ENCODE measurements at places on chromosomes 12 and 14.
A peak's percentile ranks its signal among the peaks of the same experiment; 100 is the strongest.

GRCh38 chr12:122064780-122065588 lies 13.6 kb upstream of the MLXIP start:
- DNase-seq: no peak

GRCh38 chr14:59360923-59361794 lies 104.0 kb downstream of the GPR135 start:
- DNase-seq: no peak

DNA sequence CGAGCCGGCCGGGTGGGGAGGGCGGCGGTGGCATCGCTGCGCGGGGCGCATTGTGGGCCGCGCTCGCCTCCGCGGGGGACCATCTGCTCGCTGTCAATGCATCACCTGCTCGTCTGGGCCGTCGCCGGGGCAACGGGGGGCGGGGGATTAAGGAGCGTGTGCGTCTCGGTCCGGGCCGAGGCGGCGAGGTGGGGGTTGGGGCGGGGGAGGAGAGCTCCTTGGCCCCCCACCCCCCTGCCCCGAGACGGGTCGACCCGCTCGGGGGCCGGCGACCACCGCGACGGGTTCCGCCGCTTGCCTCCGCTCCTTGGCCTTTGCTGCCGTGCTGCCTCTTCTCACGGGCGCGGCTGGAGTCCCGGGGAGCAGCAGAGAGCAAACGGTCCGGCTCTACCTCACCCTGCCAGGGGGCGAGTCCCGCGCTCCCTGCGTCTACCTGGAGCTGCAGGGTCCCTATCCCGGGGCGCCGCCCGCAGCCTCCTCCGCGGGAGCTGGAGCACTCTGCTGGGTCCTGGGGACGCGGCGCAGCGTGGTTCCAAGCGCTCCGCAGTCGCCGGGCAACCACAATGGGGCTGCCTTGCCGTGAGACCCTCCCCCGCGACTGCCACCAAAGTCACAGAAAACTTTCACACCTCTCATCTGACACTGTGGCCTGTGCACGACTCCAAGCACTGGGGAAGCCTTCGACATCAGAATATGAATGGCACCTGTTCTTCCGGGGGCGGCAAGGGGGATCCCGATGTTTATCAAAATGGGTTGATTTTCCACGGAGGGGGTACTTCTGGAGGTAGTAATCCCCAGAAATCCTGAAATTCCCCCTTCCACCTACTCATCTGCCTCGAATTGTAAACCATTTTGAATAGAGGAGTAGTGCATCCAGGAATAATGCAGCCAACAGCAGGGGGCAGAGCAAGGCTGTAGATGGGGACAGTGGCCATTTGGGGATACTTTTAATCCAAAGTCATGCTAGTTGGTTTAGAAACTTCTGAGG lies at the start of gene C12orf42:
Gene C12orf42 (minus strand): TSS at position 500 of the 988 bp plus-strand sequence. CDS start 17,542 bp downstream, outside the sequence.
- DNase-seq: no peak

GRCh38 chr14:95609398-95609990 lies 74.6 kb downstream of the GLRX5 start:
- DNase-seq: no peak

- DNase-seq: no peak
These were observed 46.0 kb downstream of the ARID2 start for GRCh38 chr12:45775465-45775864.

- no peak for DNase-seq
These were observed 189.6 kb upstream of the SOX5 start for GRCh38 chr12:24139035-24139434.

GRCh38 chr14:76509311-76509710 lies 133.4 kb downstream of the ESRRB start:
- no peak for DNase-seq

GRCh38 chr12:91211866-91212265 lies 29.2 kb upstream of the DCN start:
- DNase-seq: no peak

GRCh38 chr14:53509276-53510244 lies 356.4 kb upstream of the DDHD1 start:
- DNase-seq: no peak

DNA sequence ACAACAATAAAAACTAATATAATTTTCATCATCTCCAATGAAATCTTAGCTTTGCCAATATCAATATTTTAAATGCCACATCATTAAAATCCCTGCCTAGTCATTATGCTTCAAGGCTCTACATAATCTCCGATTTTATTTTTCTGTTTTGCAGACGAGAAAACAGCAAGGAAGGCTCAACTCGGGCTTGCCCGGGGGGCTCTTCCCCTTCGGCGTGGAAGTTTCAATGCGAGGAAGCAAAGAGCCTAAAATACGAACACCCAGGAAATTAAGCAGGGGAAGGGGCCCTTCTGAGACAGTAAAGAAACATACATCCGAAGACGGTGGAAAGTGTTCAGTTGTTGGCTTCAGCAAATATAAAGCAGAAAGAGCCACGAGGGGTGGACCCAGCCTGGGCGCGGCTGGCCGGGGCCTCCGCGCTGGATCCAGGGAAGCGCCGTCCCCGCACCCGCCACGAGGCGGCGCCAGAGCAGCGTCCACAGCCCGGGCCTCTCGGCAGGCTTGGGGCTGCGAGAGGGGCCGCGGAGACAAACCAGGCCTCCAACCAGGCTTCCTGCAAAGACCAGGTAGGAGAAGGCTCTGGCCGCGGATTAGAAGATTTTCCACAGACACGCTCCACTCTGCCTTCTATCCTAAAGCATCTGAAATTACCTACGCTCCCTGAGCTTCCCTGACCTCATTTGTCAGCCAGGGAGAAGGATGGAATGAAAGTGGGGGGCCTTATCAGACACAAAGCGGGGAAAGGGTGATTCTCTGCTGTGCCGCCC lies 77.2 kb downstream of the SERPINA3 start:
- no peak for DNase-seq

DNA sequence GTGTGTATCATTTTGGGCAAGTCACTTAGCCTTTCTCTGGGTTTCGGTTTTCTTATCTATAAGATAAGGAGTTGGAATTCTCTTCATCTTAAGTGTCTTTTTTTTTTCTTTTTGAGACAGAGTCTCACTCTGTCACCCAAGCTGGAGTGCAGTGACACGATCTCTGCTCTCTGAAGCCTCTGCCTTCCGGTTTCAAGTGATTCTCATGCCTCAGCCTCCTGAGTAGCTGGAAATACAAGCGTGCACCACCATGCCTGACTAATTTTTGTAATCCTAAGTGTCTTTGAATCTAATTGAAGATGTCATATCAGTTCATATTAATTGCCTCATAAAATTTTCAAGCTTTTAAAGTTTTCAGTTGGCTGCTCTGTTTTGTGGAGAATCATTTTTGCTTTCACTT lies 4.0 kb downstream of the SRGAP1 start:
- no peak for DNase-seq

DNA sequence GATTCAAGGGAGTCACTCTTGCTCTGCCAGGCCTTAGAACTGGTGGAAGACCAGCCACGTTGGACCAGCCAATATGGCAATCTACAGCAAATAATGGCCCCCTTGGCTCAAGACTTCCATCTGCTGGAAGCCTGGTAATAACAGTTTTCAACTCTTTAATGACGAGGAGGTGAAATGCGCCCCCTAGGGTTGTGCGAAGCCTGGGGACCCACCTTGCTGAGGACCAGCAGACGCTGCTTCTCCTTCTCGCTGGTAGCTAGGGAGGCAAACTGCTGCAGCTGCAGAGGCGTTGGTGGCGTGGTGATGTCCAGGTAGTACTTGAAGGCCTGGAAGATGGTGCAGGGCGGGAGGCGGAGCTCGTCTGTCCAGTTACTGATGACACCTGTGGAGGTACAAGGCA lies 41.5 kb upstream of the FBXO21 start:
- DNase-seq: no peak

GRCh38 chr14:104547998-104548700 lies 31.4 kb upstream of the C14orf180 start:
- no peak for DNase-seq

DNA sequence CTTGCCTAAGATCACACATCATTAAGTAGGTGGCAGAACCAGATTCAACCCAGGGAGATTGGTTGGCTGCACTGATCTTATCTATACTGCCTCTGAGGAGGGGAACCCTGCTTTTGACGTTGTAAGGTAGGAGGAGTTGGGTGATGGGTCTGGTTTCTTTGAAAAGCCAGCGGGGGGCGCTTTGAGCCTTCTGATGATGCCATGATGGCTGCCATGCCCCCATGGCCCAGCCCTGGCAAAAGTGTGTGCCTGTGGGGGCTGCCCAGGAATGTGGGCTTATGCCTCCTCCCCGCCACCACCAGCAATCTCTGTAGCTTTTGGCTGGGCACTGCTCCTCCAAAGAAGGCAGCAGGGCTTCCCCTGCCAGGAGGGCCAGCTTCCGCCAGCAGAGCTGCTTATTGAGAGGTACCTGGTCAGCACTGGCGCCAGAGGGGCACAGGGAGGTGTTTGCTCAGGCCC lies 224.3 kb downstream of the SLC41A2 start:
- no peak for DNase-seq

DNA sequence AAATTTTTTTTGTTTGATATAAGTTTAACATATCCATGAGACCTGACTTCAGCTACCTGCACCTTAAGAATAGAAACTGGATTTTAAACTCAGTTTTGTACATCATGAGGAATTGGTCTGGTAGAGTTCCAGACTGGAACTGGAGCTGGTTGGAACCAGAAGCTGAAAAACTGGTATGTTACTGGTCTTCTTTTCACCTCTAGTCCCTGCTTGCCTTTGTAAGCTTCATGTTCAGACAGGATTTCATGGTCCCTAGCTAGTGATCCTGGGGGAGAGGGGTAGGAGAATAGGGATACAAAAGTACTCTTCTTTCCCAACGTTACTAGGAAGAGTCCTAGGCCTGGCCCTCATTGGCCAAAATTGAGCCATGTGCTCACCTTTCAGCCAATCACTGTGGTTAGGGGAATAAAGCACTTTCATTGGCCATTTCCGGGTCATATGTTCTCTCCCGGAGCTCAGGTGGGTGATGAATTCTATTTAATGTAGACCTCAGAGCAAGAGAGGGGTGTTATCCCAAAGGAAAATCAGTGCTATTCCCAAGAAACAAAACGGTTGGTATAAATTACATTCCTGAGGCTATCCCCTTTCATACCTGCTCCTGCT lies 36.9 kb upstream of the APPL2 start:
- no peak for DNase-seq

DNA sequence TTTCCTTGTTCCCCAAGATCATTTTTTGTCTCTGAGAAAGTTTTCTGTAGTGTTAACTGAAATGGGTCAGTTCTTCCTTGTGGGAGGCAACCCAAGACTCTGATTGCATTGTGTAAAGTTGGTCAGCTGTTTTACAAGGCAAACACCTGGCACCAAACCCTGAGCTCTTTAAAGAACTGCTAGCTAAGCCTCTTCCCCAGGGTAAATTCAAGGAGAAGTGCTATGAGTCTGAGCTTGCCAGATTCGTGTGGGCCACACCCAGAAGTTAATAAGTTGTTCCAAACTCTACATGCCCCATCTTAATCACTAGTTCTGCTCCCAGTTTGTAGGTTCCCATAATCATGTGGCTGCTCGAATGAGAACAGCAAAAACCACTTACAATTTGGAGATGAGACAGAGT lies 214.5 kb downstream of the BTG1 start:
- no peak for DNase-seq

DNA sequence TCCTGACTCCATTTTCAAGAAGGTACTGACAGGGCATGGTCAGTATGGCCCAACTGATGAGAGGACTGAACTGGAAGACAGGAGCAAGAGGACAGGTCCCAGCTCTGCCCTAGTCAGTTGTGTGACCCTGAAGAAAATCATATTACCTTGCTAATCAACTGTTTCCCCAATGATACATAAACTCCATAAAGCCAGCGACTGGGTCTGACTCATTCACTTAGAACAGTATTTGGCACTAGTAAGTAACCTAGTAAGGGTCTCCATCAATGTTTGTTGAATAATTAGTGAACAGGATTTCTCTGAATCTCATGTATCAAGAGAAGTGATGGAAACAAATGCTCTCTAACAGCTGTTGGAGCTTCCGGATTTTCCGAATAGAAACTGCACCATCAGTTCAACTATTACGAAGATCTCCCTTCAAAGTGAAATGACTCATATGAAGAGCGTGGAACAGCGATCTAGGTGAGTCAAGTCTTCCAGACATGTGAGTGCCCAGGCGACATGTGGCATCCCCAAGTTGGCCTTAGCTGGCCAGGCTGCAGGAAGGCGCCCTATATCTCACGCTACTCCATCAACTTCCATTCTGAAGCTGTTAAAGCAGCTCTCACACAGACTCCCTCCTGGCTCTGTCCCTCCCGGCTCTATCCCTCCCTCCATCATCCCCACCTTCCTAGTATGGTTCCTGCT lies 94.5 kb downstream of the TTC7B start:
- DNase-seq: no peak

DNA sequence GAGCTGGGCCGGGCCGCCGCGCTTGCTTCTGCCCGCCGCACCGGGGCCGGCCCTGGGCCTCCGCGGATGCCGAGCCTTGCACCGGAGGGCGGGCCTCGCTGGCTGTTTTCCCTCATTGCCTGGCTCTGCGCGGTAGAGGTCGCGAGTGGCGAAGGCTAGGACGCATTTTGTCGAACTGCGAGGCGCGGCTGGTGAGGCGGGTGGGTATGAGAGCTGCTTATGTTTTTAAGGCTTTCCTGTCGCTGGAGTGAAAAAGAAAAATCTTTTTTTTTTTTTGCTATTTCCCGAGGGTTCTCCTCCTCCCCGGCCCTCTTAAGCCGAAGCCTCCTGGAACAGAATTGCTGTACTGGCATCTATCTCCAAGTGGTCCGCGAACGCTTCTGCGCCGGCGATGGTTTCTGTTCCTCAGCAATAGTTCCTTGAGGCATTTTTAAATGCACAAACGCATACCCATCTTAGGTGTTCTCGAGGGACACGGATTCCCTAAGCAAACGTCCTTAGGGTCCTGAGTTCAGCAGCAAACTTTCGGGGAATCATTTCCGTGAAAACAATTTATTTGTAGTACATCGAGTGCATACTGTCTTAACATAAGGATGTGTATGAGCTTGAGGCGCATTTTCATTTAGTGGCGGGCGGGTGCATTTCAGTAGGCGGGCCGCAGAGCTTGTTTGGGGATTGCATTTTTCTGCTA lies 631 bp downstream of the RESF1 start:
- peak; percentile 51 for DNase-seq

- no peak for DNase-seq
These were observed 393 bp downstream of the SYT1 start for GRCh38 chr12:78864870-78865463.

DNA sequence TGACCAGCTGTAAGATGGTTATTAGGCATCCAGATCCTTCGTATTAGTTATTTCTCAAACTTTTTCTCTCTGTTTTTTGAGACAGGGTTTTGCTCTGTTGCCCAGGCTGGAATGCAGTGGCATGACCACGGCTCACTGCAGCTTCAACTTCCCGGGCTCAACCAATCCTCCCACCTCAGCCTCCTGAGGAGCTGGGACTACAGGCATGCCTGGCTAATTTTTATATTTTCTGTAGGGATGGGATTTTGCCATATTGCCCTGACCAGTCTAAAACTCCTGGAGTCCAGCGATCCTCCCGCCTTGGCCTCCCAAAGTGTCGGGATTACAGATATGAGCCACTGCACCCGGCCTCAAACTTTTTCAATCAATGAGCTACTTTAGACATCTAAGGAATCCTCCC lies 33.1 kb downstream of the FZD10 start:
- no peak for DNase-seq

Measured in T-helper 22 cell (primary cell).